Stimulated activated CD8-positive, alpha-beta memory T cell treated with anti-CD3 and anti-CD28 coated beads, Interleukin-15, amount 100 ng/mL, for 1 hour (primary cell): ENCODE measurements at places on chromosomes 7 and 10.

DNA sequence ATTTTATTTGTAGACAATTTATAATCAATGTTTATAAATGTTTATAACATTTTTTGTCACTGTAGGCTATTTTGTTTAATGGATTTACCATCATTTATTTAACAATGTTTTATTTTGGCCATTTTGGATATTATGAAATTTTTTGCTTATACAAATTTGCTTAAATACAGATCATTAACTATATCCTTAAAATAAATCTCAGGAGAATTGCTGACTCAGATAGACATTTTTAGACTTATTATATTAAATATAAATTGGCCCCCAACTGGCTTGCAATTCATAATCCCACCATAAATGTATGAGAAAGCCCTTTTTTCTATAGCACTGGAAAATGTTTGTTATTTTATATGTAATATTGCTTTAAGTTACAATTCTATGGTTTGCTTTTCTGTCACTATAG lies 3.8 kb upstream of the CLRN3 start:
- DNase-seq = no peak

DNA sequence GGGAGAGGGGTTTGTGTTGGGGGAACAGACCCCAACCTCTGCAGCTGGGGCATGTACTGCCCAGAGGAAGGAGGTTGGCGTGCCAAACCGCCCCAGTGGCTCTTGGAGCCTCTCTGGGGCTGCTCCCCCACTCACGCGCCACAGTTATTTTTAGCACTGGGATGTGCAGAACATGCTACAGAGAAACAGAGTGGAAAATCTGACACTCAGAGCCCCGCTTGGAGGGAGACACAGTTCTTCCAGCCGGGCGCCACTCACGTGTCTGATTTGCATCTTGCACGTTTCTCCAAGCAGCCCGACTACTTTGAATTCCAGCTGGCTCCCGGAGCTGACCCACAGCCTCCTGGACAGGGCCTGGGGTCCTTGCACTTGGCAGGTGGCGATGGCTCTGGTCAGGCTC lies 182.0 kb downstream of the RPS24 start:
- DNase-seq = no peak

- DNase-seq = no peak
Measured at GRCh38 chr10:28202941-28203352, 99.9 kb downstream of the MPP7 start.

- DNase-seq = no peak
Measured at GRCh38 chr7:135650831-135651573, 11.3 kb upstream of the STMP1 start.

- DNase-seq = no peak
Measured at GRCh38 chr10:9260690-9261089, 1206.2 kb downstream of the GATA3 start.

DNA sequence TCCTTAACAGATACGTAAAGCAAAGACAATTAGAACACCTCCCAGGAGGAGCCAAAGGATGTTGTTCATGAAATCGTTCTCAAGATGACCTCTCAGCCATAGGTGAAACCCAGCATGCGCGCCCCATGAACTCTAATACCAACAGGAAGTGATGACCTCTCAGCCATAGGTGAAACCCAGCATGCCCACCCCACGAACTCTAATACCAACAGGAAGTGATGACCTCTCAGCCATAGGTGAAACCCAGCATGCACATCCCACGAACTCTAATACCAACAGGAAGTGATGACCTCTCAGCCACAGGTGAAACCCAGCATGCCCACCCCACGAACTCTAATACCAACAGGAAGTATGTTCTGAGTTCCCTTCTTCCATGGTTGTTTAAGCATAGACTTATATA lies 205.2 kb upstream of the ADARB2 start:
- DNase-seq = no peak

DNA sequence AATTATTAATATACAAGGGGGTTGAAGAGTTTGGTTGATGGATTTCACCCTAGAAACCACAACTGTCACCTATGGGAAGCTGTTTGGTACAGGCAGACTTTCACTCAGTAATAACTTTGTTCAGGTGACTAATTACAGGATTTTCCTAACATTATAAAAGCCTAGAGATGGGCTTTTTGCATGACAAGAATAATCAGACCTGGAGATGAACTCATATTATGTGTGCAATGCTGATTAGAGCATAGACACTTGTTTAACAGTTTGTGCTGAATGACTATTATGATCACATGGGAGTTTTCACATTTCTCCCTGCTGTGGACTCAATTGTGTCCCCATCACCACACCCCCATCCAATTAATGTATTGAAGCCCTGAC lies 90.2 kb upstream of the STEAP4 start:
- no peak for DNase-seq

GRCh38 chr7:64098-64915 lies 128.1 kb upstream of the FAM20C start:
- DNase-seq = no peak

DNA sequence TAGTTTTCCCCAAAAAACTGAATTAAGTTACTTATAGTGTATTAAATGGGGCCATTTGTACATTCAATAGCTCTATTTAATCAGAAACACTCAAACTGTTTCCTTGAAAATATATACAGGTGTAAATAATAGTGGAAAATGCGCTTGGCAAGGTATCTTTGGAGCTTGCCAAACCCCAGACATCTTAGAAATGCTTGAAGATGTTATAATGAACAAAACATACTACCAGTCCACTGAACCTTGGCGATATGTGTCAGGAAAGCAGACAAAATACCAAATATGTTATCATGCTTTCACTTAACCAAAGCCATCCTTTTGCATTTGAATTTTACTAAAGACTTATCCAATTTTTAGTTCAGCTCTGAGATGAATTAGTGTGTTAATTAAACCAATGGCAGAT lies 352.7 kb upstream of the SEMA3A start:
- DNase-seq = no peak

DNA sequence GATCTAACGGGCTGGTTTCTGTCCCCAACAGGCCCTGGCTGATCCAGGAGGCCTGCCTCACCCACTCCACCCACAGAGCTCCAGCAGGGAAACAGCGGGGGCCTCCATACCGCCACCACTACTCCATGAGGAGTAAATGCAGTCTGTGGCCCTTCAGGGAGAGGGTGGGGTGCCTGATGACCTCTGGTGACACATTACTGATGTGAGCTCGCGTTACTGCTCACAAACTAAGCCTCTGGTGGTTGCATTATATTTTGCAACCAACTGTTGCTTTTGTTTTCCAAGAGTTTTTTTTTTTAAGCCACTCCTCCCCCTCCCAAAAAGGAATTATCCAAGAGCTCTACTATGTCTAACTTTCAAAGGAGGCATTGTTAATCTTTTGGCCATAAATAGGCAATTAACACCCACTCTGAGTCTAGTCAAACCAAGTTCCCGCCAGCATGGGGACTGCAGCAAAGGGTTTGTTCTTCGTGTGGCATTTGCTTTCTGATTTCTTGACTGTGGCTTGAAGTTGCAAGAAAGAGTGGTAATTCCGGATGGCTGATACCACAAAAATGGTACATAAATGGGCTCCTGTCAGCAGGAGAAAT lies 72.6 kb downstream of the FAM53B start:
- DNase-seq = no peak

- no peak for DNase-seq
Measured at GRCh38 chr7:125436220-125436619, 506.6 kb upstream of the POT1 start.

DNA sequence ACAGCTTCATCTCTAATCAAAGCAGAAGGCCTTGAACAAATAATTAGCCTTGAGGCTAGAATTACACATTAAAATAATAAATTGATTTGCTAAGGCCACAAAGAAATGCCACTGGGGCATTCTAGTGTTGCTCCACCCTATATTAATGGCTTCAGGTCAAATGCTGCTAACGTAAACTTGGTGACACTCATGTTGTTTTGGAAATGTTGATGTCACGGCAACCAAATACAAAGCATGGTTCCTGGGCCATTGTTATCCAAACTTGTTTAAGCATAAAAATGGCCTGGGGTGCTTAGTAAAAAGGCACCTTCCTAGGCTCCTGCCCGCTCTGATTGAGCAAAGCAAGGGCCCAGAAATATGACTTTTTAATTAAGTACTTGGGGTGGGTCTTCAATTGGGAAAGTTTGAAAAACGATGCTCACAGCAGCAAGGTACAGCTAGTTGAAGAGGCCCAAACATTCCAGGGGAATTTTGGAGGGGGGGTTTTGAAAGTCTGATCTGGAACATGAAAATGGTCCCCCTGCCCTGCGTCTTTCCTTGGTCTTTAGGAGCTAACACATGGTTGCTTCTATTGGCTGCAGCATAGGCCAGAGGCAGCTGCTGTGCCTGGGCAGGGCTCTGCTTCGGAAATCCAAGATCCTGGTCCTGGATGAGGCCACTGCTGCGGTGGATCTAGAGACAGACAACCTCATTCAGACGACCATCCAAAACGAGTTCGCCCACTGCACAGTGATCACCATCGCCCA lies 67.8 kb downstream of the ABCC2 start:
- no peak for DNase-seq

- DNase-seq = peak; percentile 33
Measured at GRCh38 chr7:99040104-99040958, 103.6 kb downstream of the SMURF1 start.

DNA sequence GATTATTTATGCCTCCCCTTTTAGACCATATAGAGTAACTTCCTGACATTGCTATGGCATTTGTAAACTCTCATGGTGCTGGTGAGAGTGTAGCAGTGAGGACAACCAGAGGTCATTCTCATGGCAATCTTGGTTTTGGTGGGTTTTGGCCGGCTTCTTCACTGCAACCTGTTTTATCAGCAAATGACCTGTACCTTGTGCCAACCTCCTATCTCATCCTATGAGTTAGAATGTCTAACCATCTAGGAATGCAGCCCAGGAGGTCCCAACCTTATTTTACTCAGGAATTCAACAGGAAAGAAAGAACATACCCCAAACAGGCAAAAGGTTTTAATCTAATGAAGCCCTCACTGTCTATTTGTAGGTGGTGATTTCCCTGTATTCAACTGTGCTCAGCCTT lies 205.4 kb upstream of the YAE1 start:
- DNase-seq = no peak
